Left ventricle myocardium superior (tissue), 1 donor: ENCODE measurements at places on chromosomes 1 and 21. TPM values are rescaled to one million over a fixed set of nuclear protein-coding genes. Genes with fewer than 3 reads are reported as not detected.

Gene KRTAP13-2
- not detected for total RNA-seq

Gene ANKRD65
- 2.1 TPM for total RNA-seq

Gene LIPI
- not detected for total RNA-seq

Gene TIPRL
- 25.8 TPM for total RNA-seq

Gene SLC22A15
- total RNA-seq, result 11.5 TPM

Gene PPFIA4
- 21.3 TPM for total RNA-seq

Gene HSF2BP
- total RNA-seq, result not detected

Gene PAPPA2
- 0.45 TPM for total RNA-seq

Gene FAM163A
- 0.27 TPM for total RNA-seq

Gene OR10J1
- total RNA-seq, result not detected

Gene COL8A2
- 0.67 TPM for total RNA-seq

DNA sequence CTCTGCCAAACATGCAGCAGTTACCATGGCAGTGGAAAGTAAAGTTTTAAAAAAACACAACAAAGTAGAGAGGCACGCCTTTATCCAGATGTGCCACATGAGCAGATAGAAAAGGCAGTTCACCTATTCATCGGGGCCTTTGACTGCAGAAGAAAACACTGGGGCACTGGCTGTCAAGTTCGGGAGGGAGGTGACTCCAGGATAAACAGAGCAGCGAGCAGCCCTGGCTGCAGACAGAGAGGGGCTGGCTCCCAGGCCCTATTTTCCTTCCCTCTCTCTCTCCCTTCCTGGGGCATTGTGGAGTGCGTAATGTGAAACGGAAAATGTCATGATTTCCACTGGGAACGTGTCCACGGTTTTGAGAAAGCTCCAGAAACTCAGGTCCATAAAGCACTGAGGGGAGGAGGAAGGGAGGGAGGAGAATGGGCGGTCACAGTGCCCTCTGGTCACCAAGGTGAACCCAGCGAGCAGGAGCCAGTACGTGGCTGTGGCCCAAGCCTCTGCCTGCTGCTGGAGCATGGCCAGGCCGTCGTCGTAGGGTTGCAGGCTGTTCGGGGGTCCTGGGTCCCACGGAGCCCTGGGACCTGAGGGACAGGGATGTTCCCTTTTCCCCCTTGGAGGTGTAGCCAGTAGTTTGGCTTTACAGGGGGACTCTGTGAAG is 114.7 kb upstream of the IRF2BP2 start:
- peak; percentile 83 for DNase-seq

GRCh38 chr1:200211157-200211556 is 183.6 kb downstream of the NR5A2 start:
- DNase-seq, result no peak

DNA sequence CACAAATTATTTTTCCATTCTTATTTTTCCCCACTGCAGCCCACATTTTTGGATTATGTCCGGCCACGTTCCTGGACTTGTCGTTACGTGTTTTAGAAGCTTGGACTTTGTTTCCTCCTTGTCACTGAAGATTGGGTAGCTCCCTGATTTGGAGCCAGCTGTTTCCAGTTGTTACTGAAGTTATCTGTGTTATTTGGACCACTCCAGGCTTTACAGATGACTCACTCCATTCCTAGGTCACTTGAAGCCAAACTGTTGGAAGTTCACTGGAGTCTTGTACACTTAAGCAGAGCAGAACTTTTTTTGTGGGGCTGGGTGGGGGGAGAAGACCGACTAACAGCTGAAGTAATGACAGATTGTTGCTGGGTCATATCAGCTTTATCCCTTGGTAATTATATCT is 12.2 kb upstream of the AXDND1 start:
- no peak for DNase-seq

DNA sequence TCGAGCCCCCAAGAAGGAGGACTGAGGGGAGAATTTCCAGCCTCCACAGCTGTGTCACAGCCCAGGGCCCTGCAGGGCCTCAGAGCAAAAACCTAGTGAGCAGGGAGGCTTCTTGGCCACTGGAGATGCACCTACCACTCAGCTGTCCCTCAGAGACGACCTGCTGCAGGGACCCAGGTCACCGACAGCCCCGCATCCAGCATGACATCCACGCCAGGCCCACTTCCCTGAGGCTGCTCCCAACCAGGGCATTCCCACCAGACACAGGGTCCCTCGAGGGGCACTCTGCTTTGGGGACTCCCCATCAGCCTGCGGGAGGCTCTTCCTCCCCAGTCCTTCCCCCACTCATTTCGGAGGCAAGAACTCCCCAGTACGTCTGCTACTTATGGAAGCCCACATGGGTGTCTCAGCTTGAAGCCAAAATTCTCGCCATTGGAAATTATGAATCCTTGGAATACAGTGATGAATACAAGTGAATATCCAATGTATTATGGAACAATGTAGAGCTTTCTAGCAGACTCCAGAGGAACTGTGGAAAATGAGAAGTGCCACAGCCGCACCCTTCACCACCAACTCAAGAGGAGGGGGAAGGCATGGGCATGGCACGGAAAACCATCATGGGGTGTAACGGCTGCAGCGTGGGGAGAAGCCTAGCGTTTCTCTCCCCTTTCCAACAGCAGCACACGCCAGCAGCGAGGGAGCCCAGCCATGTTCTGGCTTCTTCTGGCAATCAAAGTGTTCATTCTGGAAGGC is 6.9 kb downstream of the TFF3 start:
- no peak for DNase-seq

DNA sequence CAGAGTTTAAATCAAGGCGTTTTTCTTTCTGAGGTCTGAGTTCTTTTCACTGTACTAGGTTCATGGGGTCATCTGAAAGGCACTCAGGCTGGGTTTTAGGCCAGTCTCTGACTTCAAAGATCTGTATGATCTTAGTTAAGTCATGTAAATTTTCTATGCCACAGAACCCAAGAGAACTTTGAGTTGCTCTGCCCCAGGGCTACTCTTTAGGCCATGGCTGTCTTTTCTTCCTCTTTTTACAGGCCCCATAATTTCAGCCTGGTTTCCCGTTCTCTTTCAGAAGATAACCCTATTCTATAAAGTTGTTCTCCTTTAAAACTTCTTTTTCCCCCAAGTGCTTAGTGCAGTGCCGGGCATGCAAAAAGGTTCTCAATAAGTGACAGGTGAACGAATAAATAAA is 26.1 kb downstream of the METTL13 start:
- DNase-seq, result no peak

DNA sequence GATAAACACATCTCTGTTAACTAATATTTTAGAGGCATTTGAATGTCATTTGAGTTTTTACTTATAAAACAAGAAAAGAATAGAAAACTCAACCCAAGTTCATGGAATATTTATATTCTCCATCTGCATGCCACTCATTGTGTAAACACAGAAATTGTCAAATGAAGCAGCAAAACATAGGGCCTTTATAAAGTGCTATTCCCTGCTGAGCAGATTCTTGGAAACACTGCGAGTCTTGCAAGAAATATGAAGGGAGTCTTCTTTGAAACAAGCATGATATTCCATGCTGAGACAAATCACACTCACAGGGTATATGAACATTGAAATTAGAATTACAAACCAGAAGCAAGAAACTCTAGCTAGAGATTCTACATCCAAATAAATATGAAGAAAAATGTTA is 655.8 kb downstream of the BRINP3 start:
- no peak for DNase-seq

DNA sequence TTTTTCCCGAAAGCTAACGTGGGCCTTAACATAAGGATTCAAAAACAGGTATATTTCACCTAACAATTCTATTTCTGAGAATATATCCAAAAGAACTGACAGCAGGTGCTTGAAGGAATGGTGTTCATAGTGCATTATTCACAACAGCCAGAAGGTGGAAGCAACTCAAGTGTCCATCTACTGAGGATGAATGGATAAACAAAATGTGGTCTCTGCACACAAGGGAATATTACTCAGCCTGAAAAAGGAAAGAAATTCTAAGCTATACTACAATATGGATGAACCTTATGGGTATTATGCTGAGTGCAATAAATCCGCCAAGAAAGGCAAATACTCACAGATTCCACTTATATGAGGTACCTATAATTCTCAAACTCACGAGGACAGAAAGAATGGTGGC is 6.1 kb upstream of the RIPPLY3 start:
- no peak for DNase-seq

- DNase-seq, result no peak
Measured at GRCh38 chr21:43343095-43343991, 83.6 kb downstream of the SIK1 start.

DNA sequence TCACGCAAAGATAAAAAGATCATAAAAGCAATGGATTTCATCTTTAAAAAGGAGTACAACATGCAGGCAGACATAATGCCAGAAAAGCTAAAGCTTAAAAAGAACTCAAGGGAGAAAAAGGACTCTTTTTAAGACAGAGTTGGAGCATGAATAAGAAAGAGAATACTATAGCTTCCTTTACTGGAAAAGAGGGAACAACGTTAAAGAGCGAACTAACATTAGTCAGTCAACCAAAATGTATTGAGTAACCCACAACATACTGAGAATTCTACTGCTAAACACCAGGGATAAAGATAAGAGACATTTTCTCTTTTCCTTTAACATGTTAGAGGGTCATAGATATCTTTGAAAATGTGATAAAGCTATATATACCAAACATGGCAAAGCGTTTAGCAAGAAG is 182.0 kb downstream of the DUSP10 start:
- no peak for DNase-seq

- no peak for DNase-seq
Measured at GRCh38 chr1:14135070-14135469, 435.1 kb downstream of the PRDM2 start.

GRCh38 chr1:216641669-216642460 is 81.4 kb downstream of the ESRRG start:
- DNase-seq, result no peak

DNA sequence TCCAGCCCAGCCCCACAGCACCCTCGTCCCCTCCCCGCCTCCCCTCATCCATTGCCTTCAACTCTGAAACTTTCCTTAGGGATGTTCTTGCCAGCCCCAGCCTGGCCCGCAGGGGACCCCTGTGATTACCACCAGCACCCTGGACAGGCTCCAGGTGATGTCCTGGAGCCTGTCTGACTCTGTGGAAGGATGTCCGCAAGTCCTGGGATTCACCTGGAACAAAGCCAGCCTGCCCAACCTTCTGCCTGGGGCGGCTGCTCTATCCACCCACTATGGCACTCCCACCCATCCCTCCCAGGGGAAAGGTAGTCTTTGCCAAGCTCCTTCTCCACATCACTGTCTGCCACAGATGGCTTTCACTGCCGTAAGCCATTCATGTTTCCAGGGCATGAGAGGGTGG is 24.4 kb upstream of the PTPRF start:
- no peak for DNase-seq

DNA sequence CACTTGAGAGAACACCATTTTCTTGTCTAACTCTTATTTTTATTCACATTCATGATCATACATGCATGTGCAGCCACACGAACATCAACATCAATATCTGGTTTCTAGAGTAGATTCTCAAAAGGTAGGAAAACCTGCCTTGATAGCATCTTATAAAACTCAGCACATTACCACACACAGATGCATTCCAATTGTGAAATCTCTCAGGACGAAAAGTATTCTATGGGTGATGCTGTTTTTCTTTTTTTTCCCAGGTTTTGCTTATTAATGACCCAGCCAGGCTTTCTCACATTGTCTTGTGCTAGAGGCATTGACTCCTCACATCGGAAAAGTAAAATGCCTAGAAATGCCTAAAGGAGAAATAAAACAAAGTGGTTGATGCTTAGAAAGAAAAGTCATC is 562.8 kb downstream of the KIF26B start:
- no peak for DNase-seq

DNA sequence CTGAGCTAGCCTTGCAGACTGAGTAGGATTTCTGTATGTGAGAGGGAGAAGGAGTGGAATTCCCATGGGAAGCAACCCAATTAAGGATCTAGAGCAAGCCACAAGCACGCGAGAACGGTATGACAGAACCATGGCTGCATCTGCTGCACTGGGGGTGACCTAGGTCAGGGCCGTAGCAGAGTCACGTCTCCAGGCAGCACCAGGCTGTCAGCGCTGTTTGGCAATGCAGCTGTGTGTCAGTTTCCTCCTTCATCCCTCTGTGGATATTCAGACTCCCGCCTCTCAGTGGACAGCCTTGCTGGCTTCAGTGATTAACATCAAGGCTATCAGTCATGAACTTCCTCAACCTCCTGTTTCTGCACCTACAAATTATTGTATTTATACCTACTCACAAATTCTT is 118.1 kb upstream of the PPP2R5A start:
- DNase-seq, result peak; percentile 62

DNA sequence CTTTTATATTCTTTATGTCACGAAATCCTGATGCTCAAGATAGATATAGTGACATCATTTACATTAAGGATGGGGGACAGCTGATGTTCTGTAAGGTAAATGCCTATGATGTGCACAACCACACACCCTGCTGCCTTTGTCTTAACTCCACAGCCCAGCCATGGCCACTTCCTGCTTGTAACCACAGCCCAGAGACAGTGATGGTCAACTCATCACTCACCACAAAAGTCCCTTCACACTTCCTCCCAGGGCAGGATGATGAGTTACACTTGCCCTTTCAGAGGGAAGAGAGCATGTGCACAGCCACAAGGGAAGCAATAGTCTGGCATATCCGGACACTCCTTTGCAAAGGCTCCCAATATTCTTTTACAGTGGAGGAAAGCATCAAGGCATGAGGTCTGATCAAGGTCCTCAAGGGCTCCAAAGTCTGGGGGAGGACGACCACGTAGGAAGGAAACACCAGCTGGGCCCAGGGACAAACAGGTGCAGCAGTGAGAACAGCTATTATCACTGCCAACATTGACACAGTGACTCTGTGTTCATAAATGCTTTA is 53.8 kb downstream of the PLPP3 start:
- DNase-seq, result no peak

- no peak for DNase-seq
Measured at GRCh38 chr1:68205794-68206358, 26.4 kb downstream of the WLS start.

DNA sequence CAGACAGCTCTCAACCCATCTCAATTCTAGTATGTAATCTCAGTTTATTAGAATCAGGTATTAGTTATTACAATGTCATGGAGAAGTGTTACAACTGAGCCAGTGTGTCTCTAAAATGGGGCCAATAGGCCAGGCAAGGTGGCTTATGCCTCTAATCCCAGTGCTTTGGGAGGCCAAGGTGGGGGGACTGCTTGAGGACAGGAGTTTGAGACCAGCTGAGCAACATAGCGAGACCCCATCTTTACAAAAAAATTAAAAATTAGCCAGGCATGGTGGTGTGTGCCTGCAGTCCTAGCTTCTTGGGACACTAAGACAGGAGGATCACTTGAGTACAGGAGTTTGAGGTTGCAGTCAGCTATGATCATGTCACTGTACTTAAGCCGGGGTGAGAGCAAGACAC is 104.9 kb downstream of the BCAR3 start:
- DNase-seq, result no peak

- DNase-seq, result no peak
Measured at GRCh38 chr1:225533238-225533637, 105.4 kb upstream of the LBR start.

GRCh38 chr1:204069887-204070286 is 3.0 kb upstream of the SOX13 start:
- no peak for DNase-seq

DNA sequence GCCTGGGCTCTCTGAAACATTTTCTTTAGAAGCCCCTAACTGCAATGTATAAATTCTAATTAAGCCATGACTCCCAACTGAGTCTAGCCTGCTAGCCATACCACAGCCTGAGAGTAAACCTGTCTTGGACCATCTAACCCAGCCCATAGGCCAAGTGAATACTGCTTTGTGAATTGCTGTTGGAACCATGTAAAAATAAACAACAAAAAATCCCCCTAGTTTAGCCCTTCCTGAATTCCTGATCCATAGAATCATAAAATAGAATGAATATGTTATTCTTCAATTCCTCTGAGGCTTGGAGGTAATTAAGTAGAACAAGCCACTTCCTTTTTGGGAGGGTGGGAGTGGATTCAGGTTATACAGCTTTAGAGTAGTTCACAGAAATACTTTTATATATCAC is 1496.4 kb downstream of the MRPL39 start:
- no peak for DNase-seq
